ENCODE measurements at places on chromosomes 6 and 20.

DNA sequence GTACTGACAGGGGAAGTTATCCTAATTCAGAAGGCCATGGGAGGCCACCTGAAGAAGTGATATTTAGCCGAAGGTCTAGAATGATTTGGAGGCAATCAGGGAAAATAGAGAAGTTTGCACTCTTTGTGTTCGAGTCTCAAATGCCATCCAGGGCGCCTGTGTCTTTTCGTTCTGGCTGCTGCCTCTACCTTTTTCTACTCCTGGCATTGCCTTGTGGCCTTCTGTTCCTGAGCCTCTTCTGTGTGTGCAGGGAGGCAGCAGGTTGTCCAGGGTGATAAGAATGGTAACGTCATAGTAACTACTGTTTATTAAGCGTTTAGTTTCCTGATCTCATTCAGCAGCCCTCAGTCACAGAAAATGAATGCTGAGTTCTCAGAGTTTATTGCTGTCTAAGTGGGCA is 252.1 kb downstream of the FARS2 start:
- DNase-seq = no peak

- DNase-seq = no peak
Observed at GRCh38 chr6:45619994-45620471, 242.3 kb upstream of the SUPT3H start.

DNA sequence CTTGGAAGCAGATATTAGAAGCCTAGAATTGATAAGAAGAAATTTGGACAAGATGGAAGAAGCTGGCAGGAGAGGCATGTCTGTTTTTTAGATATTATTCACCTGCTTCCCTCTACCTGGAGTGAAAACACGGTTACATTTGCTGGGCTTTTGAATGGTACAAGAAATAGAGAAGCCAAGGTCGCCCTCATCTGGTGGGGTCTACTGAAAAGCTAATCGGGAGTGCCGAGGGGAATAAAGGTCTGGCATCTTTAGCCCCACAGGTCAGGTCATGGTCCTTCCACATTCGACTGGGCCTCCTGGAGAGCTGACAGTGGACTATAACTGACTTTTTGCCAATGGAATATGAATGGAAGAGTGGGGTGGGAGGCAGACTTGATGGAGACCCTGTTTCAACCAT is 4.6 kb upstream of the C2 start:
- DNase-seq = no peak

- DNase-seq = no peak
Observed at GRCh38 chr6:156689656-156690055, 87.5 kb upstream of the ARID1B start.

DNA sequence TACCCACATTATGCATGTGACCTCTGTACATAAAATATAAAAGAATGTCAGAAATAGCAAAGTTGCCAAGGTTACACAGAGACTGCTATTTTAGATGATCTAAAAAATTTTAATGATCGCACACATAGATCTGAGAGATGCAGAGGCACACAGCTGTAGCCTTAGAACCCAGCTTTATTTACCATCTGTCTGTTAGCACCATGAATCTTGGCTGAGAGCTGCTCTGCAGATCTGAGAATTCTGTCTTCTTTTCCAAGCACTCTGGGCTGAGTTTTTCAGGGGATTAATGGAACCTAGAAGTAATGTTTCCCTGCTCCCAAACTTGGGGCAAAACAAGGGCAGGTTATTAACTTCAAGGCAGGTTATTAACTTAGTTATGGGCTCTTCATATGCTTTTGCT is 248.7 kb upstream of the JAG1 start:
- DNase-seq = no peak

DNA sequence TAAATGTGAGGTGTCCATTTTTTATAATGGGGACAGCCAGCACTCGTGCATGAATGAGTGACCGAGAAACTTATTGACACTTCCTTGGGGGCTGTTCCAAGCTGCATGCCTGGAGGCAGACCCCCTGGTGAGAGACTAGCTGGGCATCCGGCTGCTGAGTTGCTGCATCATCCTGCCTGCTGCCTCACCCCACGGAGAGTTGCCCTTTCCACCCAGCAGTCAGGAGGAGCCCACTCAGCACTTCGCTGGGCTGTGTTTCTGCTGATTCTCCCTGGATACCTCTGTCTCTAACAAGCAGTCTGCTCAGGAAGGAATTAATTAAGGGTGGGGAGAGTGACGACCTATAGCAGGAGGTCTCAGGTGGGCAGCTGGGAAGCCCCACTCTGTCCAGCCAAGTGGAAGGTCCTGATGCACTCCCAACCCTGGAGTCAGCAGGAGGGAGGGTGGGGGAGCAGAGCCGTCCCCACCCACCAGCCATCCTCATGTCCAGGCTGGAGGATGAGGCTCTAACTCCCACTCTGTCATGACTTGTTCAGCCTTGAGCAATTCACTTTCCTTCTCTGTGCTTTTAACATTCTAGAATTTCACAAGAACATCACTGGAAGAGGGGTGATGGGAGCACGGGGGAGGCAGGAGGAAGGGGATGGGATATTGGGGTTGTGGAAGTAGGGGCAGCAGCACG is 177.3 kb downstream of the LRFN2 start:
- no peak for DNase-seq

- no peak for DNase-seq
Observed at GRCh38 chr6:111530218-111530617, 47.2 kb upstream of the REV3L start.

- DNase-seq = no peak
Observed at GRCh38 chr6:372336-372911, 19.1 kb upstream of the IRF4 start.

DNA sequence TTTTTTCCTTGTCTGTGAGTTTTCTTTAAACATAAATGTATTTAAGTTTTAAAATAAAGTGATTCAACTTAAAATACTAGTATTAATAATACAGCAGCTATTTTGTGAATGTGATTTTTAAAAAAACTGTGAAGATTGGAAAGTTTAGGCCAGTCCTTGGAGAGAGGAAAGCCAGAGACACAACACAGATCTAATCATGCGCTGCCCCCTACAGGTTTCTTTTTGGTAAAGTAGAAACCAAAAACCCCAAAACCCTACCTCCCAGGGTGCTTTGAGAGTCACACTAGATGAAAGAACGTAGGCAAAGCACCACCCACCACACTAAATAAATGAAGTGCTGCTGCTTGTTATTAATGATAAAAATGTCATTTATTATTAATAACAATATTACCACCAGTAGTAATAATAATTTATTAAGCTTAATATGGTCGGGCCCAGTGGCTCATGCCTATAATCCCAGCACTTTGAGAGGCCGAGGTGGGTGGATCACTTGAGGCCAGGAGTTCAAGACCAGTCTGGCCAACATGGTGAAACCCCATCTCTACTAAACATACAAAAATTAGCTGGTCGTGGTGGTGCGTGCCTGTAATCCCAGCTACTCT is 33.7 kb downstream of the SLC9A8 start:
- peak; percentile 22 for DNase-seq

DNA sequence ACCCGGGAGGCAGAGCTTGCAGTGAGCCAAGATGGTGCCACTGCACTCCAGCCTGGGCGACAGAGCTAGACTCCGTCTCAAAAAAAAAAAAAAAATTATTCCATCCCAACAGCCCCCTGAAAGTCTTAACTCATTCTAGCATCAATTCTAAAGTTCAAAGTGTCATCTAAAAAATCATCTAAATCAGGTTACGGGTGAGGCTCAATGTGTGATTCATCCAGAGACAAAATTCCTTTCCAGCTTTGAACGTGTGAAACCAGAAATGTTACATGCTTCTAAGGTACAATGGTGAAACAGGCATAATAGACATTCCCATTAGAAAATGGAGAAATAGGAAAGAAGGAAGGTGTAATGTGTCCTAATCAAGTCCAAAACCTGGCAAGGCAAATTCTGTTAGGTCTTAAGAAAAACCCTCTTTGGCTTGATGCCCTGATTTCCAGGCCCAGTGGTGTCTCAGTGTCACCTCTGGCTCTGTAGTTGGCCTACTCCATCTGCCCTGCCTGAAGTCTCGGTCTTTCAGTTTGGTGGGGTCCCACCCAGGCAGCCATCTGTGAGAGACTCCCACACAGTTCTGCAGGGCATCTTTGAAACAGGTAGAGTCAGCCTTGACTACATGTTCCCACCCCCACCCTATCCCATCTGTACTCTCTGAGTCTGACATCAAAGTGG is 43.5 kb downstream of the HFE start:
- no peak for DNase-seq

GRCh38 chr6:105932440-105932839 is 153.7 kb upstream of the PRDM1 start:
- no peak for DNase-seq

DNA sequence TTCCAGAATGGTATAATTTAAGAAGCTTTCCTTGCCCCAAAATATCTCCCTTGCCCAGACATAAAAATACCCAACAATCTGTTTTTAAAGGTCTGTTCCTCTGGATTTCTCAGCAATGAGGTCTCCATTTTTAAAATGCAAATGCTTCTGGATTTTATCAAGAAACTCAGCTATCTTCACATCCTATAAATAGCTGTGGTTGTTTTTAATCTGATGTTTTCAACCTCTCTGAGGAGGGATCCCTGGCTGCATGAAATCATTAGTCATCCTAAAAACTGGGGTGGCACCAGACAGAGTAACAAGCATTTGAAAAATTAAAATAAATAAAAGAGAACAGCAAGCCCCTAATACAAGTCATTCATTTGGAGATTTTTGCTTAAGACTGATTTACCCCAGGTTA is 168.5 kb upstream of the ID4 start:
- no peak for DNase-seq

DNA sequence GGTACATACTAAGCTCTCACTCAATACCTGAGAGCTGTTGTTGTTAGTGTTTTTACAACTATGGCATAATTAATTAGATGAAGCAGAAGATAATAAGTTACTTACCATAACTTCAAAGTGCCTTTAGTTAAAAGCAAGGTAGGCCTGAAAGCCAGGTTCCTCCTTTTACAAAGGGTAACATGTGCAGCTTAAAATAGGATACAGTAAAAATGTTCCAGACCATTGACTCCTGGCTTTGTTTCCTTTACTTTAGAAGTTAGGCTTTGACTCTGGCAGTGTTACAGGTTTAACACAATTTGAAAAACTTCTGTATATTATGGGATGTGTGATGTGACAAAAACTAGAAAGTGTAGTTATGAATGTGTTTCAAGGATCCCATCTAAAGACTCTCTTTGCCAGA is 522.5 kb downstream of the EPM2A start:
- no peak for DNase-seq

DNA sequence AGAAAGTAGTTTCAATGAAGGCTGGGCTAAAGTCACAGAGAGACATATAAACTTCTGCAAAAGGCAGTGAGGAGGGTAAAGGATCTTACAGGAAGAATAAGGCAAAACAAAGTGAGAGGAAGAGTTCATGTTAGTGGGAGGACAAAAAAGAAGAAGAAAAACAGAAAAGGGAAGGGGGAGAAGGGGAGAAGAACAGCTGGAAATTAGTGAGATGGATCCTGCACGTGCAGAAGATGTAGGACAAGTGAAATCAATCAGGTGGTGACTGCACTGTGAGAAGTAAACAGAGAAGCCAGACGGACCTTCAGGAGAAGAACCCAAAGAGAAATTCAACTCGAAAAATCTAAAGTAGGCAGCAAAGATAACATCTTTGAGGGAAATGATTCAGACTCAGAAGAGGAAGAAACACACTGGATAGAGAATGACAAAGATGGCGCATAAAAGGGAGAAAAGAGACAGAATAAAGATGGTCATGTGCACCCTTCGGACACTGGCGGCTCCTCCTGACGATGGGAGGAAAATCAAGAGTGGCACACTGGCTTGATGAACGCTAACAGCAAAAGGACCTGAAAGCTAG is 105.9 kb downstream of the MYB start:
- DNase-seq = no peak

DNA sequence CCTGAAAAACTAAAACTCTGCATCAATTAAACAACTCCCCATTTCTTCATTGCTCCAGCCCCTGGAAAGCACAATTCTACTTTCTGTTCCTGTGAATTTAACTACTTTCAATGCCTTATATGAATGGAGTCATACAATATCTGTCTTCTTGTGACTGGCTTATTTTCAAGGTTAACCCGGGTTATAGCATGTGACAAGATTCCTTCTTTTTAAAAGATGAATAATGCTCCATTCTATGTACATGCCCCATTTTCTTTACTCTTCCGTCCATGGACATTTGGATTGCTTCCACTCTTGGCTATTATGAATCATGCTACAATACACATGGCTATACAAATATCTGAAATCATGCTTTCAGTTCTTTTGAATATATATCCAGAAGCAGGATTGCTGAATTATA is 334.9 kb upstream of the ID4 start:
- no peak for DNase-seq

DNA sequence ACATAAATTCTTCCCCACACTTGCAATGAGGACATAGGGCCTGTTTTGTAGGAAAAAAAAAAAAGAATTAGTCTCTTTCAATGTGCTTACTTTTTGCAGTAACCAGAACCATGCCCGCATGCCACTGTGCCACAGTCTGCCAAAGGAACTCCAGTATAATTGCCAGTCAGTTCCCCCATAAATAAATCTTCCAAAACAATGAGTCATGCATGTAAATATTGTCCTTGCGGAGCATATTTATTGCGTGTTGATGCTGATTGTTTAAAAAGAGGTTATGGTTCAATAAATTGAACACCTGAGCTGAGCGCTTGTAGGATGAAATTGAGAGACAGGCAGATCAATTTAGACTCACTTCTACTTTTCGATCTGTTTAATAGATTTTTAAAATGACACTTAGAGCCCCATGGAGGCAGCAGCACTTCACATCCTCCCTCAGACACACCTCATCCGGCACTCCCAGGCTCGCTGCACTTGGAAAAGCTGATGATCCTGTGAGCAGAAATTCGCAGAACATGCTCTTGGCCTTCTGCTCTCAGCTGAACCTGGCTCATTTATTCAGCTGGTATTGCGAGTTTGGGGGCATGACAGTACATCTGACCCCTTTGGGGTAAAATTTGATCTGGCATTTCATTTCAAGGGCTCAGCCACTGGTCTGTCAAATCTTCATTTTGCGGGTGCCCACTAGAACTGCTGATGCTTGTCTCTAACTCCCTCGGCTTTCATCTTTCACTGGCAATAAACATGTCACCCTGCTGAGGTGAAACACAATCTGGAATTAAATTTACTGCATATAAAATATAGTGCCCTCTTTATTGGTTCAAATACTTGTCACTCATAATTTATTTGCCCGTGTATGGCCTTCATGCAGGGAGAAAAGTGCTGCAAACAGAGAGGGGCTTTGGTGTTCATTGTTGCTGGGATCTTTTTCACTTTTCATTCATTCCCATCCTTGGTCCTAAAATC is 371.1 kb upstream of the POU3F2 start:
- DNase-seq = no peak

DNA sequence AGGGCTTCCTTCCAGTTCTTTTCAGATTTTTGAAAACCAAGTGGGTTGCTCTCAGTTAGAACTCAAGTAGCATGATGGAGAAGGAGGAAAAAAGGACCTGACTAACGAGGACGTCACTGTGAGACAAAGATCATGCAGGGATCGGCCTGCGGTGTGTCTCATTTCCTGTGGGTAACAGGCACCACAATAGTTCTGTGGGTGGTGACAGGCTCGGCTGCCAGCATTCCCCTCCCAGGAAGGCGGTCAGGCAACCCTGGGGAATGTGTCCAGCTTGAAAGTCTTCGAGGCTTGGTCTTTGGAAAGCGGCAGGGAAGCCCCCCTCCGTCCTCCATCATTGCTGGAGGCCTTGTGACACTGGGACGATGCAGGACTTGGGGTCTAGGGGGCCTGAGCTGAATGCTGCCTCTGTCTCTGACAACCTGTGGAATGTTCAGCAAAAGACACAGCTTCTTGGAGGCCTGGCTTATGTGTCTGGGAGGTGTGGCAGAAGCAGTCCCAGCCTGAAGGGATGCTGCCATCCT is 121.0 kb downstream of the BCAS1 start:
- DNase-seq = peak; percentile 47
